ENCODE measurements at places on chromosomes 6 and 20.

GRCh38 chr6:11791354-11792107 is 12.9 kb upstream of the ADTRP start:
- DNase-seq: no peak

GRCh38 chr20:58566981-58567380 is 51.8 kb upstream of the APCDD1L start:
- no peak for DNase-seq

- no peak for DNase-seq
These were observed 576.0 kb upstream of the CDH4 start for GRCh38 chr20:60676011-60676410.

GRCh38 chr20:4667371-4667773 is 54.3 kb upstream of the PRND start:
- no peak for DNase-seq

GRCh38 chr6:155163601-155164000 is 100.2 kb upstream of the CLDN20 start:
- no peak for DNase-seq

DNA sequence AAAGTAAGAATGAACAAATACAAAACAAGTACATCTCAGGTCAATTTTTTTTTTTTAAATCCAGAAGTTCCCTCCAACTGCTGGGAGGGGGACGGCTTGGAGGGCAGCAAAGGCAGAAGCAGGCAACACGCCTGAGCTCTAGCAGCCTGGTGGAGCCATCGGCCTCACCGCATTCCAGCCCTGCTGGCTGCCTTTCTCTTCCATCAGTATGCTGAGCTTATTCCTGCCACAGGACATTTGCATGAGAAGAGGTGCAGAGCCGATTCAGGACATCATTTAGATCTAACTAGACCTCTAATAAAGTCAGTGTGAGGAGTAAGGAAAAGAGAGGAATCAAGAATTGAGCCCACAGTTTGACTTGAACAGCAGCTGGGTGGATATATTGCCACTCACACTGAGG is 318.8 kb downstream of the ZFAND3 start:
- DNase-seq: no peak

All from stimulated activated naive B cell treated with anti-CD40 and anti-IgM and Interleukin-4, amounts not matched to agents 10 μg/mL and 1 μg/mL and 100 μg/mL, for 72 hours (primary cell).